ENCODE measurements at places on chromosomes 3 and 15.

- DNase-seq = peak; percentile 61
These were observed 11.5 kb downstream of the APH1B start for GRCh38 chr15:63288778-63289378.

GRCh38 chr15:100520132-100520921 is 8.4 kb downstream of the CERS3 start:
- DNase-seq = no peak

- DNase-seq = no peak
These were observed 645.4 kb downstream of the ZBBX start for GRCh38 chr3:166734734-166735133.

DNA sequence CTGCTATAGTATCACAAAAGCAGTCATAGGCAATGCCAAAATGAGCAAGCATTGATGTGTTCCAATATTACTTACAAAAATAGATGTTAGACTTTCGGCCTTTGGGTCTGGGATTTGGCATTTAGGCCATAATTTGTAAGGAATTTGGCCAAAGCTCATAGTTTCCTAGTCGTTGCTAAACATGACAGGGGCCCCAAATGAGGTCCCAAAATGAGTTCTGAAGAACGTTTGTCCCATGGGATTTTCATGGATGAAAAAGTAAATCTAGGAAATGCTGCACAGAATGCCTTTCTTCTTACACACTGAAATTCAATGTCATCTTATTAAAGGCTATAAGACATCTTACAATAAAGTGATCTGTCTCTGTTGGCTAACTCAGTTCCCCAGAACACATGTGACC is 456.0 kb downstream of the CNTN4 start:
- no peak for DNase-seq

DNA sequence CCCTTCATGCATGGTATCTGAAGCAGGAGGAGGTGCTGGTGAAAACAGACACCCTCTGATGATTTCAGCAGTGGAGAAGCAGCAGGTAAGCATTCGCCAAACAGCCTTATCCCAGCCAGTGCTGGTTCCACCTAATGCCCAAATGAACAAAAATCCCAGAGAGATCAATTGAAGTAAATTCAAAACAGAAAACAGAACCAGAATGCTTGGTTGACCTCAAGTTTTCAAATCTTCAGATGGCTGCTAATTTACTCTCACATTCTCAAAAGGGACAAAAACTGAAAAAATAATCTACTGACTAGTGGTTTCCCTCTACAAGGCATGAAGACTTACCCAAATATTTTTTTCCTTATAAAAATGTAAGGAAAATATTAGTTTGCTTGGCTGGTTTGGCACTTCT is 87.0 kb upstream of the MYO5C start:
- no peak for DNase-seq

DNA sequence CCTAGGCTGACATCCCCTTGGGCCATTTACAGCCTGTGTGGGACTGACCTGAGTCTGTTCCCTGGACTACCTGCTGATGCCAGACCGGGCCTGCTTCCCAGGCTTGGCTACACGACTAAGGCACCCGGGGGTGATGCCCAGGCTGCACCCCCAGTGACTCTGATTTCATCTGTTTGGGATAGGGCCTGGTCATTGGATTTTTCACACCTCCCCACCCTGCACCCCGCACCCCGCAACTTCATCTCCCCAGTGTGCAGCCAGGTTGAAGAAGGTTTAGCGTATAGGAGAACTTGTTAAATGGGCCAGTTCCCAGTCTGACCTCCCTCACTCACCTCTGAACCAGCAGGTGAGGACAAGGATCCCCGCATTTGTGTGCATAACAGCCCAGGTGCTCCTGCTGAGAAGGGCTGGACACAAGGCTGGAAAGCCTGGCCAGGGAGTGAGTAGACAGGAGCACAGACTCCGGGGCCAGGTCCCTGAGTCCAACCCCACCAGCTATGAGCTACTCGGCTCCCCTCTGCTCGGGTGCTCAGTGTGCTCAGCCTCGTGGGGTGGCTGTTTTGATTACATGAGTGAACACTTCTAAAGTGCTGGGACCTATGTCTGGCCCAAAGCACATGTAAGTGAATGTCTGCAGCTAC is 18.5 kb downstream of the SLC6A20 start:
- DNase-seq = no peak

DNA sequence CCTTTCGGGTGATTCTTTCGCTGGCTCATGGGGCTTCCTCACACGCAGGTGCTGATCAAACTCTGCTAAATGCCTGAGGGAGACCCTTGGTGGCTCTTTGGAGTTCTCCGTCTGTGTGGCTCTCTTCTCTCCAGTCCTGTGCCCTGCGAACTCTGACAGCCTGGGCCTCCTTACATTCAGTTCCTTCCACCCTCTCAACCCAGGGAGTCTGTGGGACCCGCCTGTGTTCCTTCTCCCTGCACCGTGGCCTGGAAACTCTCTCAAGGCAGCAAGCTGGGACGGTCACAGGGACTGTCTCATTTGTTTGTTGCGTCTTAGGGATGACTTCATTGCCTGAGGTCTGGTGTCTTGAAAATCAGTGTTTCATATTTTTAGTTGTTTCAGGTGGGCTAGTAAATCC is 37.0 kb upstream of the CORO2B start:
- DNase-seq = no peak

DNA sequence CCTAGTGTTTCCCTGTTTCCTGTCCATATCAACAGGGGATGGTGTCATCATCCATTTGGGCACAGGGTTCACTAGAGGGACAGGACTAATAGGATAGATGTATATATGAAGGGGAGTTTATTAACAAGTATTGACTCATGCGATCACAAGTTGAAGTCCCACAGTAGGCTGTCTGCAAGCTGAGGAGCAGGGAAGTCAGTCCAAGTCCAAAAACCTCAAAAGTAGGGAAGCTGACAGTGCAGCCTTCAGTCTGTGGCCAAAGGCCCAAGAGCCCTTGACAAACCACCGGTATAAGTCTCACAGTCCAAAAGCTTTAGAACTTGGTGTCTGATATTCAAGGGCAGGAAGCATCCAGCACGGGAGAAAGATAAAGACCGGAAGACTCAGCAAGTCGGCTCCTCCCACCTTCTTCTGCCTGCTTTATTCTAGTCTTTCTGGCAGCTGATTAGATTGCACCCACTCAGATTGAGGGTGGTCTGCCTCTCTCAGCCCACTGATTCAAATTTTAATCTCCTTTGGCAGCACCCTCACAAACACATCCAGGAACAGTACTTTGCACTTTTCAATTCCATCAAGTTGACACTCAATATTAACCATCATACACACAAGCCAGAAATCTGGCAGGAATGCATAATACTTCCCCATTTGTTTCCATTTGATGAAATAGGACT is 43.4 kb downstream of the CD200 start:
- no peak for DNase-seq

GRCh38 chr3:79664455-79664854 is 103.3 kb downstream of the ROBO1 start:
- no peak for DNase-seq

DNA sequence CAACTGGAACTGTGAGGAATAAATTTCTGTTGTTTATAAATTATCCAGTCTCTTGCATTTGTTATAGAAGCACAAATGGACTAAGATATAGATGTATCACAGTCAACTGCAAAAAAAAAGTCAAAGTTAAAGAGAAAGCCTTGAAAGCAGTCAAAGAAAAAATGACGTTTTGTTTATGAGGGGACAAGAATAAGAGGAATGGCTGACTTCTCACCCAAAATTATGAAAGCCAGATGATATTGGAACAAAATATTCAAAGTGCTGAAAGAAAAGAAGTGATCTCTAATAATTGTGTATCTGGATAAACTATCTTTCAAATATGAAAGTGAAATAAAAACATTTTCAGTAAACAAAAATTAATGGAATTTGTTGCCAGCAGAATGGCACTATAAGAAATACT is 171.8 kb upstream of the IGF1R start:
- DNase-seq = no peak
